Frontal cortex (tissue), 4 donors: ENCODE measurements at places on chromosomes 1 and 21. TPM values are rescaled to one million over a fixed set of nuclear protein-coding genes. Genes with fewer than 3 reads are reported as not detected.

- DNase-seq = no peak
Measured at GRCh38 chr1:160090760-160091159, 7.7 kb downstream of the IGSF8 start.

DNA sequence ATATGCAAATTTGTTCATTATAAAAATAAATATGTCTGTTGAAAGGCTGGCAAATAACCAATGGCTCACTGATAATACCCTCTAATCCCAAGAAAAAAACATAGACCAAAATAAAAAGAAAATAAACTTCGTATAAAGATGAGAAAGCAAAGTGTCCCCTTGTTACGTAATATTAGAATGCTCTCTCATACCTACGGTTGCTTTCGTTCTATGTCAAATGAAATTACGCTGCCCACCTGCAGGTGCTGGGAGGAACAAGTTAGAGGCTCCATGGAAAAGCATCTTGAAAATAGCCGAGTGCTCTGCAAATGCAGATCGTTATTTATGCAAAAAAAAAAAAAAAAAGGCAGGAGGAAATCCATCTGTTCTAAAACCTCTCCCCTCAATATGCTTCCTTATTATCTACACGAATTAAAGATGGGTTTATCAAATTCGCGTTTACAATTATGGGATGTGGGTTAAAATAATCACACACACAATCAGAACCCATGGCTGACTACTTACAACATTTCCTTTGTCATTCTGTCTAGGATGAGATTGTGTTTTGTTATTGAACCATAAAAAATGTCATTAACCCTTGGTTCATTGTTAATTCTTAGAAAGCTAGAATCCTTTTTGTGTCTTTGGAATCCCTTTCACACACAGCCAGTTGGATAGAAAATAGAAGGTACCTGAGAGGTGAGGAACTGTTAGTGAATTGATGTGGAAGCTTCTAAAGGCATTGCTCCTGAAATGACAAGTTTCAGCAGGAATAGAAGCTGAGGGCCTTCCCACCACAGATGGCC lies 268.6 kb downstream of the SETD4 start:
- DNase-seq = no peak

GRCh38 chr1:53116307-53116810 lies 26.1 kb downstream of the SLC1A7 start:
- no peak for DNase-seq

DNA sequence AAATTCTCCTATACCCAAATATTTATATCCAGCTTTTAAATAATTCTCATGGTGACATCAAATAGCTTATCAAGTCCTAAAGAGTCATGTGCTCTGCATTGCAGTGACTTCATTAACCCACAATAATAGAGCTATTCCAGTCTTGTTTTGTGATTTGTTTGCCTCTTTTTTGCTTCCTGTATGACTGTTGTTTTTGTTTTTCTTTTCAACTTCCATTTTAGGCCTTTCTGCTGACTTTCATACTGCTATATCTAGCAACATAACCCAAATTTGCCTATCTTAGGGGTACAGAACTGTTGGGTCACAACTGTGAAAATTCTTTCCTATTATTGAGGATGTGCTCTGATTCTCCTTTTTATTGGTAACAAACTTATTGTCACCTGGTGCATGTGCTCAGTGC lies 30.3 kb downstream of the SPATA17 start:
- no peak for DNase-seq

GRCh38 chr1:210728437-210729149 lies 399.9 kb downstream of the HHAT start:
- no peak for DNase-seq

- DNase-seq = no peak
Measured at GRCh38 chr1:51345300-51345687, 14.9 kb upstream of the TTC39A start.

DNA sequence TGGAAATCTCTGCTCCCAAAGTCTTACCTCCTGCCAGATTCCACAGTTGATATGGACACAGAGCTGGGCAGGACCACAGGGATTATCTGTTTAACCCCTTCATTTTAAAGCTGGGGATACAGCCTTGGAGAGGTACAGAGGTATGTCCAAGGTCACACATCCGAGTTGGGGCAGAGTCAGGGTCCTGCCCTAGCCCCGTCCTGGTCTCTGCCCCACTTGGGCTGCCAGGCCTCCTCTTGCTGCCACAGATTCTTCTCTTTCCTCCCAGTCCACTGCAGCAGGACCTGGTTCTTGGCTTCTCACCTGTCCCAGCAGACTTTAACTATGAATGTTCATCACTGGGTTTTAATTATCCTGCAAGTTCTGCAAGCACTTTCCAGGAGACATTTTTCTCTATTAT lies 258.3 kb downstream of the MATN1 start:
- no peak for DNase-seq

- DNase-seq = no peak
Measured at GRCh38 chr1:174795806-174796205, 203.9 kb upstream of the CACYBP start.

DNA sequence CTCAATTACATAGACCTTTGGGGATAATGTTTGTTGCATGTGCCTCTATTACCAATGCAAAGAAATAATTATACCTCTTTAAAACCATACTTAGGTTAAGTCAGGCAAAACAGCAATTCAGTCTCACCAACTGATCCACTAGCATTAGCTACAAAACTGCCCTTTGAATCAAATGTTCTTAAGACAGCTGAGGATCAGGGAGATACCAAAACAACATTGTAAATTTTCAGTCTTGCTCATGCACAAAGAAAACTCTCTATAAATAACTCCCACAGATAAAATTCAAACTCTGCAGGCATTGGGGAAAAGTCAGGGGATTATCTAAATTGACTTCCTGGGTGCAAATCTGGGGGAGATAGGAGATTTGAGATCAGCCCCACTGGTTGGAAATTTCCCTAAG lies 100.9 kb upstream of the DPT start:
- no peak for DNase-seq

GRCh38 chr1:66386712-66387111 lies 147.2 kb upstream of the SGIP1 start:
- DNase-seq = no peak

- DNase-seq = no peak
Measured at GRCh38 chr1:160134791-160135572, 16.4 kb upstream of the ATP1A4 start.

DNA sequence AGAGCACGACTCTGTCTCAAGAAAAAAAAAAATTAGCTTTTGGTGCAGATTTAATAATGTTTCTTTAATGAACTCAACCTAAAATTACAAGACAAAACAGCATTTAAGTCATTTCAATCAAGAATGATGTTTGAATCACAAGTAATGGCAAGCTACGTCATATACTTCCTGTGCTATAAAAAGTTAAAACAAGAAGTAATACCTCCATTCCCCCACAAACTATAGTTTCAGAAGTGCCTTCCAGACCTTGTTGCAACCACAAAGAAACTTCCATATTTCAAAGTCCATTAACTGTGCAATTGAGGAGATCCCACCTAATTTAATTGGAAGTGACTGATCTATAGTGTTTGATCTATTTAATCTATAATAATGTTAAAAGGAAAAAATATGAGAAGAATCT lies 15.1 kb downstream of the NRDC start:
- no peak for DNase-seq

GRCh38 chr21:37866027-37866426 lies 50.2 kb downstream of the KCNJ6 start:
- DNase-seq = no peak

GRCh38 chr1:116501125-116501869 lies 69.5 kb downstream of the CD58 start:
- DNase-seq = no peak

- DNase-seq = no peak
Measured at GRCh38 chr1:35111106-35111505, 31.9 kb downstream of the ZMYM1 start.

DNA sequence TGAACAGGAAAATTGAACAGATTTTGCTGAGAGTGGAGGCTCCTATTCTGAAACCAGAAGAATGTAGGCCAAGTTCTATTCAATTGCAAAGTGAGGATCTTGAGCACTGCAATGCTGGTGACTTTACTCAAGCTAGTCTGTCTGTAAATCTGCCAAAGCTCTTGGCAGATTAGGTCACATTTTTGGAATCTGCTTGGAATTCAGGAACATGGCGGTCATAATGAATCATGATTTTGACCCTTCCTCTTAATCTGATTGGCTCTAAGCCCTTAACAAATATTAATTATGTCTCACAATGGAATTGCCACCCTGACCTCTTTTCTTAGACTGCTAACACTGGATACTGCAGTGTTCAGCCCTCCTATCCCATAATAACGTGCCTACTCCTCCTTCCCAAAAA lies 7.2 kb upstream of the GNG12 start:
- no peak for DNase-seq

- DNase-seq = no peak
Measured at GRCh38 chr1:26582053-26582835, 52.7 kb downstream of the RPS6KA1 start.

DNA sequence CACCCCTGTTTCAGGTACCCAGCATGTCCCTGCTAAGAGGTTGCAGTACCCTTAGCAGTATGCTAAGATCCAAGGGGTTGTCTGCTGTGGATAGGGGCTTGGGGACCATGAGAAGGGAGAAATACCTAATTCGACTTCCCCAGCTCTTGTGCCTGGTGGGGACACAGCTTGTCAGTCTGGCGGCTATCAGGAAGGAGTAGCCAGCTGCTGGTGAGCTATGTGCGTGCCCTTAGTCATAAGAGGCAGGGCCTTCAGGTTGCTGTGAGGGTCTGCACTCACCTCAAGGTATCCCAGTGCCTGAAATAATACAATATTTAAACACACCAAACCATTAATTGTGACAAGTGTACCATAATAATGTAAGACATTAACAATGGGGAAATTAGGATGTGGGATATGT lies 205.1 kb upstream of the SGIP1 start:
- no peak for DNase-seq

- DNase-seq = no peak
Measured at GRCh38 chr1:61092642-61093041, 10.3 kb downstream of the NFIA start.

Gene WDR47
- total RNA-seq = 277 TPM

Gene CYP2J2
- 0.82 TPM for total RNA-seq

Gene GJA5
- 1.6 TPM for total RNA-seq

Gene CRYBG2
- 0.41 TPM for total RNA-seq

Gene MYOG
- under 0.01 TPM for total RNA-seq

Gene GABRD
- total RNA-seq = 2.0 TPM

Gene F3
- total RNA-seq = 24.9 TPM

Gene CCSAP
- total RNA-seq = 224 TPM

Gene FAM110D
- total RNA-seq = 0.82 TPM

Gene CZIB
- total RNA-seq = 42.4 TPM

Gene OR6N1
- not detected for total RNA-seq

Gene LRRC53
- under 0.01 TPM for total RNA-seq
